ENCODE measurements at places on chromosomes 3 and 15.

GRCh38 chr3:129820587-129820986, 72.9 kb downstream of the TMCC1 start:
- DNase-seq: no peak

DNA sequence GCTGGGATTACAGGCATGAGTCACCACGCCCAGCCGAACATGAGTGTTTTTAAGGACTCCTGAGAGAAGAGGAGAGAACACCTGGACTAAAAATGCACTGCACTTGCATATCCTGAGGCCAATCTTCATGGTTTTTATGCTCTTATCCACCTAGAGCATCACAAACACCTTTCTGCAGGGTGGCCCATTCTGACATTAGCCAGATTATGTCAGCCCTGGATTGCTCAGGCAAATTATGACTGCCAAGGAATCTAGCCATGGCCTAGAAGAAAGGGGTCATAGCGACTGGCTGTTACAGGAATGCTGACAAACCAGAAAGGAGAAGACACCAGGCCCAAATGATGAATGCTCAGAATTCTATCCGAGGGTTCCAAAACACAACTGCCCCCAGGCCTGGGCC, 40.9 kb upstream of the HERC1 start:
- no peak for DNase-seq

- no peak for DNase-seq
Observed at GRCh38 chr3:186073641-186074040, 35.2 kb downstream of the ETV5 start.

GRCh38 chr15:34993412-34993811, 5.3 kb upstream of the ZNF770 start:
- no peak for DNase-seq

- no peak for DNase-seq
Observed at GRCh38 chr3:10023587-10024310, 2.5 kb upstream of the FANCD2 start.

DNA sequence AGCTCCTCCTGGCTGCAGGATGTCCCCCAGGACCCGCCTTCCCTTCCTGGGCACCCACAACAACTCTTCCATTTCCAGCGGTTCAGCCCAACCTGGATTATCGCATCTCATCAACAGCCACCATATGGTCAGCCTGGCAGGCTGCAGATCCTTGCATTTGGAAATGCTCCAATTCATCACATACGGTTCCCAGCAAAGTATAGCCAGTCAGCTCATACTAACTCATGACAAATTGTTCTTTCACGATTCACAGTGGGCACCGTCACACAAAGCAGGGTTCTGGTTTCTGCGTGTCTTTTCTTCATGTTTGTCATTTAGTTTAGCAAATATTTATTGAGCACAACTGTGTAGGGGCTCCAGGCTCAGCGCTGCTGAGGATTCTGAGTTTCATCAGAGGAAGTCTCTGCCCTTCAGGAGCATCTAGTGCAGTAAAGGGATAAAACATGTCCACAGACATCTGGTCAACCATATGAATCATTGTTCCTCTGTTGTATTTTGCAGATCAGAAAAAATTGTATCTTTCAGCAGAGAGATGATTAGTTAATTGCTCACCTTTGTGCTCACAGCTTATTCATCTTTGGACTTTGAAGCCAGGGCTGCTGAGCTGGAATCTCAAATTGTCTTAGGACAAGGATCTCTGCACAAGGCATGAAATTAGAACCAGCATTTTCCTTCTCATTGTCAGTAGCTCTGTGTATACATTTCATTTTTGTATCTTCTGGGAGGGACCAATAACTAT, 125.1 kb downstream of the GABRG3 start:
- DNase-seq: no peak

GRCh38 chr3:56886314-56886713, 84.6 kb upstream of the ARHGEF3 start:
- DNase-seq: no peak

DNA sequence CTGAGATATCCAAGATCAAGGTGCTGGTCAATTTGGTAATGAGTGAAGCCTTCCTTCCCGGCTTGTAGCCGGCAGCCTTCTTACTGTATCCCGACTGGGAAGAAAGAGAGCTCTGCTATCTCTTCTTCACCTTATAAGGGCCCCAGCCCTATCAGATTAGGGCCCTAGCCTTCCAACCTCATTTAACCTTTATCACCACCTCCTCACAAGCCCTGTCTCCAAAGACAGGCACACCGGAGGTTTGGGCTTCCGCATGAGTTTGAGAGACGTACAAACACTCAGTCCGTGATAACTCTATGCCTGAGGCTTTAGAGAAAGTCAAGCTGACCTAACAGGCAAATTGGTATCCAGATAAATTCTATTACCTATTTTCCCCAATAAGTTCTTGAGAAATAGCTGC, 243.9 kb downstream of the OPA1 start:
- DNase-seq: no peak

Measured in activated CD4-positive, alpha-beta T cell treated with anti-CD3 and anti-CD28 coated beads for 24 hours (primary cell).